Right lobe of liver (tissue), 6 donors: ENCODE measurements at places on chromosomes 11 and 22.

DNA sequence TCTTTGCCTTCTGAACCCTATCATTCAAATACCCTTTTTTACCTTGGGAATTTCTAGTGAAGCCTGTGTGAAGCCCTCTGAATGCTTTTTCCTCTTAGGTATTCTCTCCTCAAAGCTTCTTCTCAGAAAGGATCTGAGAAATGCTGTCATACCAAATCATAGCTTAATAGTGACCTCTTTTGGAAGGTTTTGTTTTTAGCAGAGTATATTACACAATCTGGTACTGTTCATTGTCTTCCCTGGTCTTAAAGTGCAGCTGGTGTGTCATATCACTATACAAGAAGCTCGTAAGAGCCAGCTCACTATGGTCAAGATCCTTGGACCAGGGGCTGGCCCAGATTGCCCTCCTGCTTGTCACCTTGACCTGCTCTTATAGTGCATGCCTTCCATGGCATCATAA lies 204.4 kb upstream of the ANO5 start:
- no peak for DNase-seq

DNA sequence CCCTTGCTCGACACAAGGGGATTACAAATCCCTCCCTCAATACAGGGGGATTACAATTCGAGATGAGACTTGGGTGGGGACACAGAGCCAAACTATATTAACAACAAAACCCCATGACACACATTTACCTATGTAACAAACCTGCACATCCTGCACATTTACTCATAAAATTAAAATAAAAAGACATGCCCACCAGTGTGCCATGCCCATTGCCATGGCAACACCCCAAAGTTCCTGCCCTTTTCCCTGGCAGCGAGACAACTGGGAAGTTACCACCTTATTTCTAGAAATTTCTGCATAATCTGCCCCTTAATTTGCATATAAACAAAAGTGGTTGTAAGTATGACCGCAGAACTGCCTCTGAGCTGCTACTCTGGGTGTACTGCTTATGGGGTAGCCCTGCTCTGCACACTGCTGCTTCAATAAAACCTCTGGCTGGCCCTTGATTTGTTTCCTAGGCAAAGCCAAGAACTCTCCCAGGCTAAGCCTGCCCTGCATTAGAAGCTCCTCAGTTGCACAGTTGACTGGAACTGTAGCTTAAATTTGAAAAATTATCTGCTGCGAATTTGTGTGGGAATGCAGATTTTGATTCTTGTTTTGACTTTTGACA lies 8.6 kb upstream of the INCENP start:
- no peak for DNase-seq

DNA sequence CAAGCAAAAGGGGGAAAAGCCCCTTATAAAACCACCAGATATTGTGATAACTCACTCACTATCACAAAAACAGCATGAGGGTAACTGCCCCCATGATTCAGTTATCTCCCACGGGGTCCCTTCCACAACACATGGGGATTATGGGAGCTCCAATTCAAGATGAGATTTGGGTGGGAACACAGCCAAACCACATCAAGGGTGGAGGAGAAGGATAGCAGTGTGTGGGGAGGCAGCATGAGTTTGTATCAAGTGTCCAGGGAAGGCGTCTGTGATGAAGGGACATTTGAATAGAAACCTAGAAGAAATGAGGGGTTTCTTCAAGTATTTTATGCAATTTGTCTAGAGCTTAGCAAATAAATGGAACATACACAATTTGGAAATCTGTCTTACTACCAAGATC lies 98.2 kb downstream of the SLC1A2 start:
- no peak for DNase-seq

DNA sequence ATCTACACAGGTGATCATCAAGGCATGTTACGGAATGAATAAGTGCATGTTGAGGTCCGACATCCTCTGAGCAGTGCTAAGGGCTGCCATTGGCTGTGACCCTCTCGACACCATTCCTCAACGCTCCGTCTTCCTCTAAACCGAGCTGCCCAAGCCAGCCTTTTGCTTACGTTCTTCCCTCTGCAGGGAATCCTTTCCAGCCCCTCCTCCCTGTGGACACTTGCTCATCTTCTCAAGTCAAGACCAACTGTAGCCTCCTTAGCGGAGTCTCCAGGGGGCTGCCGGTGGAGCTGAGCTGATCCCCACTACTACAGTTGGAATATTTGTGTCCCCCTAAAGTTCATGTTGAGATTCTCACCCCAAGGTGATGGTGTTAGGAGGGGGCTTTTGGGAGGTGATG lies 781.0 kb downstream of the TBC1D22A start:
- DNase-seq = no peak

GRCh38 chr11:61266602-61267001 lies 25.6 kb downstream of the PGA5 start:
- DNase-seq = no peak

DNA sequence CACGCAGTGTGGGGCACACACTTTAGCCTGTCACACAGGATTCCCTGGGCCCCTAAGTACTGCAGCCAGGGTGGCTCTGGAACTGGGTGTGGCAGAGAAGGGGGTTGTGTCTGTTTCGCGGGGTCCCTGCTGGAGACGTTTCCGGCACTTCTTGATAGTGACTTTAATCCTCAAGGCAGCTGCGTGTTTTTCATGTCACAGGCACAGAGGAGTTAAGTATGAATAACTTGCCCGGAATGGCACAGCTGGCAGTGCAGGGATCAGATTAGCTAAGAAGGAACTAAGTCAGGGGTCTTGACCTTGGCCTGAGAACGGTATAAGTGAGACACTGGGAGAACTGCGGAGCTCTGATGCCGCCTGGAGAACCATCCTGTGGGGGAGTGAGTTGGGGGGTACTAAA lies 7.5 kb upstream of the KRTAP5-7 start:
- DNase-seq = no peak

GRCh38 chr11:35723493-35723892 lies 60.9 kb downstream of the TRIM44 start:
- no peak for DNase-seq

DNA sequence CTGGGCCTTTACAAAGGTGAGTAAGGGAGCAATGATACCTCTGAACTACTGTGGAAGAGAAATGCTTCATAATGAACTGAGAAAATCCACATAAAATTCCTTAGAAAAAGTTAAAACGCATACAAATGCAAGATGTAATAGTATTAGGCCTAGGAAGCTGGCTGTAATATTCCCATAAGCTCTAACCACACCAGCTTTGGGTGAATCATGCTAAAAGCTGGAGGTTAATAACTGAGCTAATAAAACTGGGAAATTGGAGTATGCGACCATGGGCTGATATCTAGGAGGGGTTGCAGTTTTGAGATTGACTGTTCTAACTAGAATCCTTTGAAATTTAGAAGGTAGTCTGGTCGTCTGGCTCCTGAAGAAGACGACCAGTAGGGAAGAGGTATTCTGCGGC lies 28.6 kb upstream of the RCE1 start:
- no peak for DNase-seq

DNA sequence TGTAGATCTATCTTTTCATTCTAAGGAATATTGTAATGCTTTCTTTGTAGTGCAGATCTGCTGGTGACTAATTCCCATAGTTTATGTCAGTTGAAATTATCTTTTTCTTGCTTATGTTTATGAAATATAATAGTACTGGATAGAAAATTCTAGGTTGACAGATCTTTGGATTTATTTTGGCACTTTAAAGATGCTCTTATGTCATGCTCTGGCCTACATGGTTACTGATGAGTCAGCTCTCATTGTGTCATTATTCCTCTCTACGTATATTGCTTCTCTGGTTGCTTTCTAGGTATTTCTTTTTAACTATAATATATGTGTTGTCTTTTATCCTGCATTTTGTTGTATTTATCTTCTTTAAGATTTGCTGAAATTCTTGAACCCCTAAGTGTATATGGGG lies 955.5 kb upstream of the CHORDC1 start:
- no peak for DNase-seq

GRCh38 chr22:35721960-35722359 lies 4.3 kb downstream of the APOL5 start:
- DNase-seq = no peak

- peak; percentile 23 for DNase-seq
These were observed 2.2 kb downstream of the LRFN4 start for GRCh38 chr11:66858939-66859685.

GRCh38 chr22:31618057-31618456 lies 44.0 kb downstream of the PISD start:
- DNase-seq = no peak
